ENCODE measurements at places on chromosomes 4 and X. TPM values are rescaled to one million over a fixed set of nuclear protein-coding genes. Genes with fewer than 3 reads are reported as not detected.

The AR gene
- total RNA-seq: 0.11 TPM

The PDGFRA gene
- 0.66 TPM for total RNA-seq

DNA sequence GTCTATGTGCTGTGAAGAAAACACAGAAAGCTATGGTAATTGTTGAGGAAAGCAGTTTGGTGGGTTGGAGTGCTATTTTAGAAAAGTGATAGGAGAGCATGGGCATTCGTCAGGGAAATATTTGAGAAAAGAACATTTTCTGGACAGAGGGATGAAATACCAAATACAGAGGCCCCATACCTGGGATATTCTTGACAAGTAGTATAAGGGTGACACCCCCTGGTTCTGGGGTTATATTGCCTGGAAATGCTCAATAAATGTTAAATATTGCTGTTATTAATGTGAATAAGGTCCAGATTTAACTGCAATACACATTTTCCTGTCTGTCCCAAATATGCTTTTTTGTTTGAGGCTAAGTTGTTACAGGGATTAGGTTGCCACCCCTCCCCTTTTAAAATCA lies 42.9 kb downstream of the WWC2 start:
- no peak for DNase-seq

DNA sequence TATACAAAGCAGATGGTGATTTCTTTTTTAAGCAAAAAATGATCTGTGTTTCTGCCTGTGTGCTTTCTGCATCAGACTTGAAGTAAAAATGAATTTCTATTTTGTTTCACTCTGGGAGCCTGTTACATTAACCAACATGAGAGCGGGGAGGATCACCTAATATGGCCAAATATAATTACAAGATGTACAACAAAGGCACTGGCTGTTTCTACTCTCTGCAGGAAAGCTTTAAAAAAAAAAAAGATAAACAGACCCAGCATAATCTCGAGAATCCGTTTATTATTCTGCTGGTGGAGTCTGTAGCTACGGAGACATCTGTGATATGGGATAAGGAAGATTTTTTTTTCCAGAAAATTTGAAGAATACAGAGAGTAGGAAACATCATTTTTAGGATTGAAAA lies 103.6 kb downstream of the COMMD8 start:
- no peak for DNase-seq
